ENCODE measurements at places on chromosomes 5 and 9.

DNA sequence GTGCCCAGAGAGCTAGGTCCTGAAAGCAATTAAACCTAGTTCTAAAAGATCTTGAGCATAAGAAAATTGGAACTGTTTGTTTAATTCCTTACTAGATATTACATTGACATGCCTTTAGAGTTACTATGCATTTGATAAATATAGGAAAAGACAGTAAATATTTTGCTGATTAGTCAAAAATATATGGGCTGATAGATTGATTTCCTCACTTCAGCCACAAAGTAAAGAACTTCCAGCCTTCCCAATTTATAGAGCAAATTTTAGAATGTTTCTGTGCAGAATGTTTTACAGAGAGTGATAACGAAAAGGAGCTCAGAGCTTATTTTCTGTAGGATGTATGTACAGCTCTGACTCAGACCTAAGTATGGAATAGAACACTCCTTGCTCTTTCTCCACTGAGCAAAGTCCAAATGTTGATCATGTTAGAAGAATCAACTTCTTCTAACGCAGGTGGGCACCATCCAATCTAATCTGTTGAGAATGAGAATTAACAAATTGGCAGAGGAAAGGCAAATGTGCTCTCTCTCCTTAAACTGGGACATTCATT lies 72.9 kb upstream of the PAM start:
- no peak for DNase-seq

DNA sequence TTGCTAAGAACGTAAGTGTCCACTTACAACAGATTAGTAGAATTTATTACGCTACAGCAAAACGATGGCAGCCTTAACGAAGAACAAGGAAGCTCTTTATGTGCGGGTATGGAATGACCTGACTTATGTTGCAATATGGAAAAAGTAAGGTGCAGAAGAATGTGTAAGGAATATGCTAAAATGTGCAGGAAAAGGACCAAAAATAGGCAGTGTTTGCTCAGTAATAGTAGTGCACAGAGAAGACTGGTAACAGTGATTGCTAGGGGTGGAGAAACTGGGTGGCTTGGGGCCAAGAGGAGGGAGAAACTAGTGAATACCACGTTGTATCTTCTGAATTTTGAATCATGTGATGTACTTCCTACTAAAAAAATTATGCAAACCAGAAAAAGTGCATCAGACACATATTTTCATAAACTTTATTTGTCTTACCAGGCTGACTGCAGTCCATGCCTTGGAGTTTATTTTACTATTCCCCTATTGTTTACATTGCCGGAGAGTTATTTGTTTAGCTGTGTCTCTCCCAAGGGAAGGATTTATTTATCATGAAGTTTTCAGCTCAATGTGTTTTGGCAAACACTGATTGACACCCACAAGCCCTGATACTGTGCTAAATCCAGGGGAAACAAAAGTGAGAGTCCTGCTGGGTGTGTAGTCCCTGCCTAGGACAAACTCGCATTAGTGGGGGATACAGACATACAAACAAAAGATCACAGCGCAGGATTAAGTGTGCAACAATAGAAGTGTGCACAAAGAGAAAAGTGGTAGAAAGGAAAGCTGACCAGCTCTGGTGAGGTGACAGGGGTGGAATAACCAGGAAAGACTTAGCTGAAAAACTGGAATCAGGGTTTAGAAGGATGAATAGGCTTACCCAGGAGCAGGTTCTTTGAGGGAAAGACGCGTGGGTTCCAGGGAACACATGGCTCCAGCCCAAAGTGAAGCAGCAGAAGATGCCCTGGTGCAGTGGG lies 34.0 kb upstream of the ZNF484 start:
- no peak for DNase-seq

DNA sequence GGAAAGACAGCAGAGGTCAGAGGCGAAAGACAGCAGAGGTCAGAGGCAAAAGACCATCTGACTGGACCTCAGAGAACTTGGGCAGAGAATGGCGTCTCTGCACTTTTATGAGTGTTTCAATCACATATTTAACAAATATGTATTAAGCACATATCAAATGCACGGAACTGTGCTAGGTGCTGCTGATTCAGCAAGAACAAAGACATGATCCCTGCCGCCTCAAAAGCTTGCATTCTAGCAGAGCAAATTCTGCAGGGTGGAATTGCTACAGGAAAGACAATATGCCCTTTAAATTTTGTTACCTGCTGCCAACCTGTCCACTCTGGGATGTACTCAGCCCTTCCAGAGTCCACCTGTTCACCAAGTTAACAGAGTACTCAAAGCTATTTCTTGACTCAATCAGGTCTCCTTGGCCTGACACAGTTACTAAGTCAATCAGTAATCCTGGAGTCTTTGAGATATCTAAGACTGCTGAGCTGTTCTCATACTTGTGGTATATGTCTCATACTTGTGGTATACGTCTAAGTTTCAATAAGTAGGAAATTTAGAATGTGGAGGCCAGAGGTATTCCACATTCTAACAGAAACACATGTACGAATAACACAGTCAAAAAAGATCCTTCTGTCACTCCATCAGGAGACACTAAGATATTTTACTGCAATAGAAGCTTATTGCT lies 131.8 kb downstream of the GNAQ start:
- no peak for DNase-seq

DNA sequence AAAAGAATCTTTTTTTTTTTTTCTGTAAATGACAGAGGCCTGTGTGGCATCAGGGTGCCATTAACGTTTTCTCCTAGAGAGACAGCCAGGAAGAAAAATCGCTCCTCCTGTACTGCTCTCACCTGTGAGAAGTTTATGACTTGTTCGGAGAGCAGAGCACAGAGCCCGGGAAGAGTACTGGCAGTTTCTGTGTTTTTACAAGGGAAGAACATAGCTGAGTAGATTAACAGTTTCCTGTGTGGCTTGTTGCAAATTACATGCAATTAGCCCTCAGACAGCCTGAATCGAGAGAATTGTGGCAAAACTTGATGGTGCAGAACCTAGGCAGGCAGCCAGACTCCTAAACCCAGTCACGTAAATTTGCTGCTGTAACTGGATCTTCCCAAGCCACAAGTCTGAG lies 32.1 kb downstream of the PRKACG start:
- no peak for DNase-seq

DNA sequence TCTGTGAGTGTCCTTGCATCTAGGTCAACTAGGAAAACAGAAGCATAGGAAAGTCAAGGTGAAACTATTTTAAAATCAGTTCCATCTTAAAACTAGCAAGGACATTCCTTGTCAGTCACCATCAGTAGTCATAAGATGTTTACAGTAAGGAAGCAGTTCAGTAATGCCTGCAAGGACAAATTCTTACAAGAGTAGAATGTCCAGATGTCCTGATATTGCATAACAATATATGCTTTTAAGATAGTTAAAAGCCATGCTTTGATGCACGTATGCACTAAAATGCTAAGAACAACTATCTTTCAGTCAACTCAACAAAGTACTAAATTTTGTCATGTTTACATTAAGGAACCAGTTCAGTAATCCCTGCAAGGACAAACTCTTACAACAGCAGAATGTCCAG lies 11.3 kb upstream of the SVEP1 start:
- DNase-seq, result no peak

GRCh38 chr5:132277971-132278853 lies 16.0 kb upstream of the SLC22A4 start:
- DNase-seq, result no peak

DNA sequence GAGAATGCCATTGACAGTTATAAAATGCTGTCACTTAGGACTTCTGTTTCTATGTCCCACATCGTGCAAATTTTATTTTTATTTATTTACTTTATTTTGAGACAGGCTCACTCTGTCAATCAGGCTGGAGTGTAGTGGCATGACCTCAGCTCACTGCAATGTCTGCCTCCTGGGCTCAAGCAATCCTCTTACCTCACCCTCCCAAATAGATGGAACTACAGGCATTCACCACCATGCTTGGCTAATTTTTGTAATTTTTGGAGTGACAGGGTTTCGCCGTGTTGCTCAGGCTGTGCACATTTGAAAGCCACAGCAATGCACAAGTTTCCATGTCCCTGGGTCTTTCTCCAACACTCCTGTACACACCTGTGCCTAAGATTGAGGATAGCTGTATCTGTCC lies 51.8 kb downstream of the ADAMTS16 start:
- no peak for DNase-seq

DNA sequence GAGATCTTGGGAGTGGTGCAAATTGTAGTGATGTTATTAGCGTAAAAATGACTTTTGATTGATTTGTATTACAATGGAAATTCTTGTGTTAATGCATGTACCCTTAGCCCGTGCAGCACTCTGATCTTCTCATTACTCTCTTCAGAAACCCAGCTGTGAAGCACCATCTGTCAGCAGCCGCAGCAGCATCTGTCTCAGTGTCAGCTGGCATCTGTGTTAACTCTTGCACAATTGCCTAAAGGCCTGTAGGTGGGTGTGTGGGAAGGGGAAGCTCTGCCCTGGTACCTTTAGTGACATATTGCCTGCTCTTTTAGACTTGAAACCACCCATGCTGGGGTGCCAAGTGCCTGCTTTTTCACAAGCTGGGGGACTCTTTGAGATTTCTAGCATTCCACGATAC lies 101.3 kb downstream of the FBXL7 start:
- DNase-seq, result peak; percentile 39
